ENCODE measurements at places on chromosomes 5 and 9.

- peak; percentile 93 for DNase-seq
These were observed 23.4 kb downstream of the WNK2 start for GRCh38 chr9:93207326-93207814.

- DNase-seq: no peak
These were observed 61.3 kb downstream of the TTLL11 start for GRCh38 chr9:122031776-122032175.

DNA sequence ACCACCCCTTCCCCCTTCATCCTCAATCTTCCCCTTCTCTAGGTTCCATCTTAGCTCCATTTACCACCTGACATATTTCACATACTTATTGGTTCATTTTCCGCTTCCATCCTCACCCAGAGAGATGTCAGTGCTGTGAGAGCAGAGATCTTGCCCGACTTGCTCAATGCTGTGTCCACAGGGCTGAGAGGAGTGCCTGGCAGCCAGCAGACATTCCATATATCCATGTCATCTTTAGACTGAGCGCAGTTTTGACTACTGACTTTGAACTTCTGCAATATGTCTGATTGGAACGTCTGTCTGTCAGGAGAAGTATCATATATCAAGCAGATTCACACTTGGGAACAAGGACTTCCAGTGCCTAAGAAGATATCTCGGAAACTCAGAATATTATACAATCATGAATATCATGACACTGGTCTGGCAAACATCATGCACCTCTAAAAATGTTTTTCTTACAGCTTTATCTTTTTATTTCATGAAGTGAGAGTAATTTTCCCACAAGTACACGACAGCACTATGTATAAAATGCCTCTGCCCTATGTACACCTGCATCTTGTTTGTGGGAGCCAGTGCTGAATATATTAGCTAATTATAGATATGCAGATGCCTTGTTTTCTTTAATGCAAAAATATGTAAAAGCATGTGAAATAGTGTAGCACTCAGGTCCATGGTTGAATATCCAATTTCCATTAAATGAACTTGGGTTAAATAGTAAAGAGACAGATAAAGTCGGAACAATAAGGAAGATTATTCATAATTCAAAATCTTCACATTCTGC is 454.0 kb upstream of the DAP start:
- DNase-seq: no peak

GRCh38 chr9:4499917-4500316 is 9.6 kb downstream of the SLC1A1 start:
- DNase-seq: peak; percentile 54

GRCh38 chr5:143850050-143850683 is 38.2 kb downstream of the HMHB1 start:
- no peak for DNase-seq

- no peak for DNase-seq
These were observed 30.0 kb upstream of the GSN start for GRCh38 chr9:121237916-121238315.

GRCh38 chr9:105264380-105264779 is 19.9 kb downstream of the SLC44A1 start:
- no peak for DNase-seq

Measured in G401 (cell line).